ENCODE measurements at places on chromosomes 3 and 15.

GRCh38 chr3:133874761-133875438 is 20.8 kb downstream of the RAB6B start:
- no peak for DNase-seq

DNA sequence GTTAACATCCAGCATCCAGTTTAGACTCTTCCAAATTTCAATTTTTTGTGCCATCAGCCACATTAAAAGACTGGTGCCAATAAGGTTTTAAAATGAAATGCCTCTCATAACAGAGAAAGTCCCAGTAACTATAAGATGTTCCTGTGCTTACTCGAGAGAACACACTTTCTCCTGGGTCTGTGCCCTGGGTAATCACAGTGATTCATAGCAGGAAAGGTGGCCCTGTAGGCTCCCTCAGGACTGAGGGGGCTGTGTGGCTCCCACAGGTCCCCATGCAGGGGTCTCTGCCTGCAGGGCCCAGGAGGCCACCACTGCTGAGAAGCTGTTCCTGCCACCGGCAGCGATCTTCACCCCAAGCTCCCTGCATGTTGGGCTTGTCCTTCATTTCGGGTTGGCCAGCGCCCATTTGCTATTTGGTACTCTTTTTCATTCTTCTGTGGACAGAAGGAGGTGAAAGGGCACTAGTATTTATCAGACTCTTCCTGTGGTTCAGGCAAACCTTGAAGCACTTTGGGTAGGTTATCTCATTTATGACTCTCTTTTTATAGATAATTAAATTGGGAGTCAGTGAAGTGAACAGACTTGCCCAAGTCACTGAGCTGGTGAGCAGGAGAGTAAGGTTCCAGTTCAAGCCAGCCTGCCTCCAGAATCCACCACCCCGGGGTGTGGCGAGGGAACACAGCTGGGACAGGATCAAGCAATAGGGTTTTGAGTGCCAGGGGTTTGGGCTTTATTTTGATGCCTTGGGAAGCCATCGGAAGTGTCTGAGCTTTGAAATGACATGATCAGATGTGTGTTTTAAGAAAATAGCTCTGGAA is 44.2 kb upstream of the PLXNA1 start:
- DNase-seq: no peak

DNA sequence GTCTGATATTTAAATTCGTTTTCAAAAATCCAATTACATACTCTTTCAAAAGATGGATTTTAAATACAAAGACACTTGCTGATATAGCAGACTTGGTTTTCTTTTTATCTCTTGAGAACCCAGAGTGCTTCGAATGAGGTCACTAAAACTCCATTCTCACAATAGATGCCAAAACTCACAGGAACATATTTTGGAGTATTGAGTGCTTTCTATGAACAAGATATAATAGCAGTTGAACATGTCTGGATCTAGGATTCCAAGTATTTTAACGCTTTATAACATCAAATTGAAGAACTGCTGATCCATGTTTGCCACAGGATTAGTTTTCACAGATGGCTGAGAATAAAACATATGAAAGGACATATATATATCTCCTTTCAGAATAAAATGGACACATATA is 113.2 kb downstream of the SAMMSON start:
- DNase-seq: no peak

DNA sequence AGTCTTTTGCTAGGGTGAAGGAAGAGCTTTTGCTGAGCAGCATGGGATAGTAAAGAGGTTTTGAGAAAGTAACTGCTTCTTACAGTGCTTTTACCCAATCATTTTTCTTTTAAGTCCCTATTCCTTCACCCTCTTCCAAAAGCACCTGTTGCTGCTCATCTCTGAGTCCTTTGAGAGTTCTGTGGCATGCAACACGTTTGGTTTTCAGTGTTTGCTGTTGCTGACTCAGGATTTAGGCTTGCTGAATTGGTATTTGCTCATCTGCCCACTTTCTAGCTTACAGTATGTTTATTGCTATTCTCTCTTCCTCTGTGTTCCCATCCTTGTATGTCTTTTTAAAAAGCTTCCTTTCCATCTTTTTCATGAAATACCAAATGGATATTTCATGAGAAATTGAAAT is 55.9 kb upstream of the THRB start:
- peak; percentile 4 for DNase-seq

GRCh38 chr3:8975081-8976020 is 12.1 kb upstream of the RAD18 start:
- DNase-seq: no peak

GRCh38 chr15:56207092-56207491 is 36.6 kb downstream of the RFX7 start:
- DNase-seq: no peak

GRCh38 chr3:151362751-151363174 is 21.8 kb downstream of the P2RY12 start:
- peak; percentile 45 for DNase-seq

DNA sequence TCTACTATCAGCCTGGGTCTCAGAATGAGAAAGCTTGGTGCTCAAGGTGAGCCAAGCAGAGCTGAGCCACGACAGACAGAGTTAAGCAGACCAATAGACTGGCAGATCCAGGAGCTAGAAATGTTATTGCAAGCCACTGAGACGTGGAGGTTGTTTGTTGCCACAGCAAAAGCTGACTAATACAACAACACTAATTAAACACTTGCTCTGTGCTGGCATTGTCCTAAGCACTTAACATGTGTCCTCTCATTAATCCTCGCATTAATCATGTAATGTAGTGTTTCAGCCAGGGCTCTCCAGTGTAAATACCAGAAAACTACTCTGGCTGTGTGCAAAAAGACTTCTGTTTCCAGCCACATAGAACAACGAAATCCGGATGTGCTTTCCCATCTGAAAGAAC is 11.6 kb upstream of the SPSB4 start:
- no peak for DNase-seq

- peak; percentile 23 for DNase-seq
Measured at GRCh38 chr3:31918179-31919150, 62.6 kb downstream of the OSBPL10 start.

- peak; percentile 50 for DNase-seq
Measured at GRCh38 chr15:40936709-40937666, 7.8 kb downstream of the DLL4 start.

GRCh38 chr15:81298611-81299010 is 25.3 kb downstream of the STARD5 start:
- DNase-seq: no peak

DNA sequence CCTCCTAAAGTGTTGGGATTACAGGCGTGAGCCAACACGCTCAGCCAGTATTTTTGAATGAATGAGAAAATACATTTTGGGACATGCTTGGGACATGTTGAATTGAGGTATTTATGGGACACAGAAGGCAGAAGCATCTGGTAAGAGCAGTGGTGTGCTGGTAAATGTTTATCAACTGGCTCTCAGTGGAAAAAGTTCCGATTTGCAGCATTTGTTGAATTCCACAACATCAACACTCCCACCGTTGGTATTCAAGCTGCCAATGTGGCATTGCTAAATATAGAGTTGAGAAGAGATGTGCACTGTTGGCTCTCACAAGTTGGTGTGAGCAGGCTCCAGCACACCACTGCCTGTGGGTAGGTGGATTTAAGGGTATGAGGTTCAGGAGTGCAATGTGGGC is 35.8 kb upstream of the LRRFIP2 start:
- peak; percentile 75 for DNase-seq

DNA sequence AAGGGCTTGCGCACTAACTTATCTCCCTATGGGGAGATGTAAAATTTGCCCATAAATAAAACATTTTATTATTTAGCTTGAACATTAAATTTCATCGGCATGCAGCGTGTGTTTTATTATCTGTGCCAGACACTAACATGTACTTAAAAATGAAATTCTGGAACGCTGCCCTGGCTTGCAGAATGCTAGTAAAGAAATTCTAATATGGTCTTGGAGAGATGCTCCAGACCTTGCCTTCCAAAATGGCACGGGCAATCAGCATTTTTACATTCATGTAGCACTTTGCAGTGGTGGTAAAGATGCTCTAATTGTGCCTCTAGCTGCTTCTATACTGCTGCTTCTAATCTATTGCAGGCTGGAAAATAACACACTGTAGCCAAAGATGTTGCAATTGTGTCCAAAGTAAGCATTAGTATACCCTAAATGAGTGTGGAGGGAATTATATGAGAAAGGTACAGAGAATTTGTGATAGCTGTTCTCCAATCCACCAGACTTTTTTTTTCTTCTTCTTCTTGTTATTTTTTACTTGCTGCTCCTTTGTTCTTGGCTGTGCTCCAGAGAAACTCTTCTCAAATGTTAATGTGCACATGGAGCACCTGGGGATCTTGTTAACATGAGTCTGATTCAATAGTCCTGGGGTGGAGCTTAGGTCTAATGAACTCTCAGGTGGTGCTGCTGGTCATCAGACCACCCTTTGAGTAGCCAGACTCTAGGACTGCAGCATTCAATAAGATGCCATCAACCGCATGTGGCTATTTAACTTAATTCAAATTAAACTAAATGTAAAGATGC is 47.3 kb downstream of the CRABP1 start:
- DNase-seq: no peak

- no peak for DNase-seq
Measured at GRCh38 chr3:172696357-172696756, 14.5 kb downstream of the NCEH1 start.

DNA sequence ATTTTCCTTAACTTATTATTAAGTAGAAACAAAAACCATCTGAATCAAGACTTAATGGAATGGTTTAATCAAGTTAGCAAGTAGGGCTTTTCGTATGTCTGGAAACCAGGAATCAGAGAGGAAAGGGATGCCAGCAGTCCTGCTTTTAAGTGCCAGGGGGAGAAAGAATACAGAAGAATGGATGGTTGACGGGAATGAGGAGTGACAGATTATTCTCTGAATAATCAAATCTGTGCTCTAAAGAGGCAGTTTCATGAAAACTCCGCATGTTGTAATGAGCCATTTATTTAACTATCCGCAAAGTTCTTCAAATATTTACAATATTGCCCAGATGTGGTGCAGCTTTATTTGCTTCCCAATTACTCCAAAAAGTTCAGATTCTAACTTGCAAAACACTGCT is 103.0 kb downstream of the CTNNB1 start:
- no peak for DNase-seq

DNA sequence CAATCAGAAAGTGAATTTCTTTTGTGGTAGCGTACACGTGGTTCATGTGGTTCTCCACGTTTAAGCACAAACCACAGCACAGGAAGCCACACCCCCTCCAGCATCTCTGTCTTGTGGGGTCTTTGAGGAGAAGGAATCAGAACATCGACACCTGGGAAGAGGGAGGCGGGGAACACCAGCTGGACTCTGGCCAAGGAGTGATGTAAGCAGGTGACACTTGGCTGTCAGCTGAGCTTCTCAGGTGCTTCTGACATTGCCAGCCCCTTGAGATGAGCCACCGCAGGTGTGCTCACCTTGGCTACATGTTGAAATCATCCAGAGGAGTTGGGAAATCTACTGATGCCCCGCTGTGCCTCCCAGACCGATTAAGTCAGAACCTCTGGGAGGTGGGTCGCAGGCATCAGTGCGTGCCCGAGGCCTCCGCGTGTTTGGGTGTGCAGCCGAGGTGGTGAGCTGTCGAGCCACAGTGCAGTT is 85.0 kb downstream of the FAM81A start:
- DNase-seq: no peak

DNA sequence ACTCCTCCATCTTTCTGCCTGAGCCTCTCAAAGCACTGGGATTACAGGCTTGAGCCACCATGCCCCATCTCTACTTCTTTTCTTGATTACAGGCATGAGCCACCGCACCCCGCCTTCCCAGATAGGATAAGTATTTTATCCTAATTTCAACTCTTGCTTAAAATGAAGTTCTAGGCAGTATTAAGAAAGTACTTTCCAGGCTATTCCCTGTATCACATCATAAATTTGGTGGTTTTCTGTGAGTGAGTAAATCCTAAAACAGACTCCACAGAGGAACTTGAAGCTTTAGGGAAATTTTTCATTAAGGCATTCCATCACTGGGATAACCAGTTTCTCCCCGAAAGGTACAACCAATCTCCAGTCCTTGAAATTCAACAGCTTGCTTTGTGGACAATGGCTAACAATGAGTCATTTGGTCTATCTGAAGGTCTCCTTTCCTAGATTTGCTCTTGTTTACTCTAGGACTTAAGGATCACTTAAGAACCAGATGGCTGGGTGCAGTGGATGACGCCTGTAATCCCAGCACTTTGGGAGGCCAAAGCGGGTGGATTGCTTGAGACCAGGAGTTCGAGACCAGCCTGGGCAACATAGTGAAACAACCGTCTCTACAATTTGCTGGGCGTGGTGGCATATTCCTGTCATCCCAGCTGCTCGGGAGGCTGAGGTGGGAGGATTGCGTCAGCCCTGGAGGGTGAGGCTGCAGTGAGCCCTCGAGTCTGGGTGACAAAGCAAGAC is 49.7 kb upstream of the SKIL start:
- peak; percentile 40 for DNase-seq

DNA sequence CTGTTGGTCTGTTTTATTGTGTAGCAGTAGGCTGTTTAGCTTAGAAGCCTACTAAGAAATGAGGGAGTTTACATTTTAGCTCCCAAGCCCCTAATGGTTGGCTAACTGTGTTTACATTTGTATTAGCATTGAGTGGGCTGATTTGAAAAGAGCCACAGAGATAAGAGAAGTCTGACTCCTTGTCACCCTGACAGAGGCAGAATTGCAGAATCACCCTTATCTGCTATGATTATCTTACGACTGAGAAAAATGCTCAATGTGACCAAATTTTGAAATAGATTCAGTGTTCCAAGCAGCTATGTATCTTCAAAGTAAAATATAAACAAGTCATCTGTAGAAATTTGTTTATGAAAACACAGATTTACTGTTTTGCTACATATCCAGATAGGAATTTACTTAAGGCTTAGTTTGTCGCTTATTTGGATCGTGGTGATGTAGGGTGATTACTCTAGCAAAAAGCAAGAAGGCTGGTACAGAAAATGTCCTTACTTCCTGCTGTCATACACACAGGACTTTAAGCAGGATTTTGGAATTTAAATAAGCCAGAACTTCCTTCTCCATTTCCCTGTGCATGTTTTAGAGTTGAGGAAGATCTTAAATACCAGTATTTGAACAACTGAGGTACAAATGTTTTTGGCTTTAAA is 19.0 kb downstream of the SEMA6D start:
- DNase-seq: no peak

DNA sequence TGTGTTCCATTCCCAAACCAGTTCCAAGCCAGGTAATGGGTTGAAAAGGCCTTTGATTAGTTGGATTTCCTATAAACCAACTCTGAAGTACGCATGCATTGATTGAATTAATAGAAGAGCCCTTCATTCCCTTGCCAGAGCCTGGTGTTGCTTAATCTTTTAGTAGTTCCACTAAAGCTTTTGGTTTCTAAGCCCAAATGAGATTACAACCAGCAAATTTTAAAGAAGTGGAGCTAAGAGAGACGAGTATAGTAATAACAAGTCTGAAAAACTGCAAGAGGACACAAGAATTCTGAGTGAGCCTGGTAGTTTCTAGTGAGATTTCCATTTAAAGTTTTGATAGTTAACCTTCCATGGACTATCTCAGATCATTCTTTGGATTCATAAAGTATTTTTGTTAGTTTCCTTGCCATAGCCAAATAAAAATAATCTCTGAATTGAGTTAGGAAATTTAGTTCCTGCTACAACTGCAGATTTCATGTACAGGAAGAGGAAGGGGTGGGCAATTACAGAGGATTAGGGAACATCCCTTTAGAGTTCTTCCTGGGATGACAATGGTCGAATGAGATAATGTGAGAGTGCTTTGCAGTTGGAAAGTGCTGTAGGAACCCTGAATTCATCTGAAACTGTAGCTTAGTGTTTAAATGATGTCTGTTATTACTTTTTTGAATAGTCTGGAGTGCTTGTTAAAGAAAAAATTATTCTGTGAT is 136.8 kb downstream of the FNDC3B start:
- DNase-seq: no peak
